ENCODE measurements at places on chromosomes 2 and 18.

DNA sequence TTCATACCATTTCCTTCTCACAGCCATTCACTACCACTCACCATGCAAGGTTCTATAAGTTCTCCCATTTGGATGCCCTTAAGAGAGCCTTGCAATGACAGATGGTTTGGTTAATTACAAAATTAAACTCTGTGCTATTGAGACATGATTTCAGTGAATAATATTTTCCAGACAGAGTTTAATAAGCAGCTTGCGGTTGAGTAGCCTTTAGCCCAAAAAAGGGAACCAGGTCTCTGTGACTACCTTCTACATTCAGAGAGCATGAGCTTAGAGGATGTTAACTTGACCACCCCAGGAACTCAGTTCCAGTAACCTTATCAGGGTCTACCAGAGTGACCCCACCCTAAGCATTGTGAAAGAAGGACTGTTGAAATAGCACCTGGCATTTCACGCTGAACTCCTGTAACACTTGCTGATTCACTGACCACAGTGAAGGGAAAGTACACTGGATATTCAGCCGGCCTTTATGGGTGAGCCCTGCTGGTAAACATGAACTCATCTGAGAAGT, 1173.1 kb upstream of the ZEB2 start:
- DNase-seq: peak; percentile 99

DNA sequence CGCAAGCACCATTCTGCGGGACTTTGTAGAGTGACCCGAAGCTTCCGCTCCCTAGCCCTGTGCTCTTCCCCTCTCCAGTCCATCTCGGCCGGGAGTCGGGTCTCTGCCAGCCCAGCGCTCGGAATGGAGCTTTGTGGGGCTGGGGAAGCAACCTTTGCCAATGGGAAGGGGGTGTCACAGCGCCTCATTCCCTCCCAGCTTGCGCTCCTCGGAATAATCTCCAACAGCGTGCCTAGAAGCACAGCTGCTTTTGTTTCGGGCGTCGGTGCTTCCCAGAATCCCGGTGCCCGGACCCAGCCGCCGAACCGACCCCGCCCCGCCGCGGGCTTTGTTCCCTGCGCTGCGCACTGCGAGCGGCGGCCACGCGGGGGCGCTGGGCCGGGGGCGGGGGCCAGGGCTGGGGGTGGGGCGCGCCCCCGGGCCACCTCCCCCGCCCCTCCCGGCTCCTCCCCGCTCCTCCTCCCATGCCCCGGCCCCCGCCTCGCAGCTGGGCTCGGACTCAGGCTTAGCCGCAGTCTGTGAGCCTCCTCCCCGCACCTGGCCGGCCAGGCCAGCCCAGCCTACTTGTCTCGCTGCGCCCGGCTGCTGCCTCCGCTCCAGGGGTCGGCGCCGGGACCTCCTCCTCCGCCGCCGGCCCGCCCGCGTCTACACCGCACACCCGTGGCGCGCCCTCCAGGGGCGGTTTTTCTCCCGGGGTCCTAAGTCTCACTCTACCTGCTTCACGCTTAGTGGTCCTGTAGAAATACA, 77.7 kb upstream of the SMAD2 start:
- DNase-seq: peak; percentile 34

GRCh38 chr2:27054721-27055120, 3.3 kb downstream of the AGBL5 start:
- DNase-seq: no peak

- DNase-seq: peak; percentile 9
Observed at GRCh38 chr2:166357068-166357949, 18.4 kb downstream of the SCN9A start.

GRCh38 chr18:41996020-41996419, 41.0 kb downstream of the PIK3C3 start:
- peak; percentile 77 for DNase-seq

- DNase-seq: no peak
Observed at GRCh38 chr2:68710336-68710735, 24.3 kb upstream of the ARHGAP25 start.

- DNase-seq: no peak
Observed at GRCh38 chr2:104179644-104180043, 674.3 kb upstream of the POU3F3 start.

GRCh38 chr2:157508676-157509075, 64.8 kb upstream of the CYTIP start:
- no peak for DNase-seq

DNA sequence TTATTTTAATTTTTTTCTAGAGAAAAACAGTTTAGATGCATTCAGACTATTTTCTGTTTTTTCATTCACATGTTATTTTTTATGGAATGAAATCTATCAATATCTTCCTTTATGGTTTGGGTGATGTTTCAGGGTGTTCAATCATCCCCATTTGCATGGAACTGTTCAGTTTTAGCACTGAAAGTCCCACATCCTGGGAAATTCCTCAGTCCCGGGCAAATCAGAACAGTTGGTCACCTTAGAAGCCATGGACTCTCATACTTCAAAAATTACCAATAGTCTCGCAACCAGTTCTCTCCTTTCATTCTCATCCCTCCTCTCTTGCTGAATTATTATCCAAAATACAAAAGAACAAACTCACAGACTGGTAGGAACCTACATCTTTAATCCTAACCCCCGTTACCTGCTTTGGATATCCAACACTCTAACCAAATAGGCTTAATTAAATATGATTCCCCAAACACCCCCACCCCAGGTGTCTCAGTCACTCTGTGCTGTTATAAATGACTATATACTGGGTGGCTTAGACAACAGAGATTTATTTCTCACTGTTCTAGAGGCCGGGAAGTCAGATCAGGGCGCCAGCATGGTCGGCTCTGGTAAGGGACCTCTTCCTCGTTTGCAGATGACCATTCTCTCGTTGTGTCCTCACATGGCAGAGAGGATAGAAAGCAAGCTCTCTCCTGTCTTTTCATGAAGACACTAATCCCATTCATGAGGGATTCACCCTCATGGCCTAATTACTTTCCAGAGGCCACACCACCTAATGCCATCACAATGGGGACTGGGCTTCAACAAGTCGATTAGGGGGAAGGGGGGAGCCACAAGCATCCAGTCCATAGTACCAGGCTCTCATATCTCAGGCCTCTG, 57.7 kb upstream of the SLC1A4 start:
- DNase-seq: no peak

DNA sequence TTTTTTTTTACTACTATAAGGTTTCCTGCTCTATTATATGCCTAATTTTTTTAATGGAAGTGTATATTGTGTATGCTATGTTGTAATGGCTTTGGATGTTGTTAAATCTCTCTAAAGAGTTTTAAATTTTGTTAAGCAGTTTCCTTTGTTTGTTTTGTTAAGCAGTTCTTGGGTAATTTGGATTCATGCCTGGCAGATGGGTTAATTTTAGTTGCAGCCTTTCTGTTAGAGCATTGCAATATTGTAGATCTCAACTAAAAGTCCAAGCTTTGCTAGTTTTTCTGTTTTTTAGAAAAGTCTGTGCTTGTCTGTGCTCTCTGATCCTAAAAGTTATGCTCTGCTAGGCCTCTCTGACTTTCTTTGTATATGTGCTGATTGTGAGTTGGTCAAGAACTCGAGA, 1229.0 kb upstream of the NRXN1 start:
- no peak for DNase-seq

DNA sequence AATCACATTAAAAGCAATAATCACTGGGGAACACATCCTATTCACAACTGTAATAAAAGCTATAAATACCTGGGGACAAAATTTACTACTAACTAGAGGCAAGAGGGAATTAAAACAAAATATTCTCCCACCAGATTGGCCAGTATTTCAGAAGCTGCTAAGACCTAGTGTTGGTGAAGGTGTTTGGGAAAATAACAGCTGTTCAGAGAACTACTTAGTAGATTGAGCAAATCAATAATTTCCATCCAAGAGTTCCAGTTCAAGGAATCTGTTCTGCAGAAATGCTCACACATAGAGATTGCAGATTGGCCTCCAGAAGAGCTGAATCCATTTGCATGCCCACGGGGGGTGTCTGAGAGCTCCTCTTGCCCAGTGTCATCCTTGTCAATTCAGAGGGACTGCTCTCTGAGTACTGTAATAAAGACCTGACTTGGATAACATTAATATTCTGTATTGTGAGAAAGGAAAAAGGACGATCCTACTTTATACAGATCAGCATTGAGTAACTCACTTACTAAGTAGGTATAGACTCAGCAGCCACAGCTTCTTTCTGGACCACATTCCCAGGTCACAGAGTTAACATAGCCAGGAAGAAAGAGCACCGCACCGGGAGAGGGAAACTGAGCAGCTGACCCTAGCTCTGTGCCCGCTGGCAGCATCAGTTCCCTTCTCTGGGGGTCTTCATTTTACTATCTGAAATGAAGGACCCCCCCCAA, 5.6 kb downstream of the TUBB6 start:
- no peak for DNase-seq

DNA sequence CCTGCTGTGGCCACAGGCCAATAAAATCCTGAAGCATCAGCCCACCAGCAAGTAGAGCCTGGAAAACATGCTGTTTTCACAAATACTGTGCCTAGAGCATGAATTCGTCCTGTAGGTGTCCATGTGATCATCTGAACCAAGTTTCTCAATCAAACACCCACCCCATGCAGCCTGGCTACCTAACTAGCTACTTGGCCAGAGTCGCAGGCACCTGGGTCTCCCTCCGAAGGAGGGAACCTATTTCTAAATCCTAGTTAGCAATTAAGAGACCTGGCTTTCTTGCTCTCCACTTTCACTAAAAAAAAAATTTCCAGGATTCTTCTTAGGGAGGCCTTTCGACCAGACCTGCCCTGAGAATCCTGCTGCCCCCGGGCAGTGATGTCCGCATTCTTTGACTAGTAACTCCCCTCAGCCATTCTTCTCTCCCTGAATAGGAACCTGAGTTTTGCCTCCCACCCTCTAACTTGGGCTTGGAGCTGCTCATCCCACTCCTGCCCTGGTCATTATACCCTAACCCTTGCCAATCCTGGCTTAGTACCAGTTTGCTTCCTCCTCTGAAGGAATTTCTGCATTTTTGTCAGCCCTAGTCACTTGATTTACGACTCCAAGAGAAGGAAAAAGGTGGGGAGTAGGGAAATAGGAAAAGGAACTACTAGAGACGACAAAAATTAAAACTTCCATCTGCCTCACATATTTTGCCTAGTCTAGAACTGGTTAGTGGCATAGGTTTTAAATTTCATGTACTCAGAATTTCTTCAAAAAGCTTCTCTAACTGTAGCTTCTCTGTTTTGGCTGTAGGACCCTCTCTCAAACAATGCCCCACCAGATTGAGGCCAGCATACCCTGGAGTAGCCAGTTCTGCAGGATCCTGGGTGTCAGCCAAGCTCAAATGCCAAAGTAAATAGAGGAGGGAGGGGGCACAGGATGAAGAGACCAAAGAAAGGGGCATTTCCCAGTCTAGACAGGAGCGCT, 25.4 kb upstream of the TANK start:
- no peak for DNase-seq
